ENCODE measurements at places on chromosomes 7 and 10.

GRCh38 chr7:148173369-148173768 is 417.2 kb upstream of the C7orf33 start:
- no peak for DNase-seq

DNA sequence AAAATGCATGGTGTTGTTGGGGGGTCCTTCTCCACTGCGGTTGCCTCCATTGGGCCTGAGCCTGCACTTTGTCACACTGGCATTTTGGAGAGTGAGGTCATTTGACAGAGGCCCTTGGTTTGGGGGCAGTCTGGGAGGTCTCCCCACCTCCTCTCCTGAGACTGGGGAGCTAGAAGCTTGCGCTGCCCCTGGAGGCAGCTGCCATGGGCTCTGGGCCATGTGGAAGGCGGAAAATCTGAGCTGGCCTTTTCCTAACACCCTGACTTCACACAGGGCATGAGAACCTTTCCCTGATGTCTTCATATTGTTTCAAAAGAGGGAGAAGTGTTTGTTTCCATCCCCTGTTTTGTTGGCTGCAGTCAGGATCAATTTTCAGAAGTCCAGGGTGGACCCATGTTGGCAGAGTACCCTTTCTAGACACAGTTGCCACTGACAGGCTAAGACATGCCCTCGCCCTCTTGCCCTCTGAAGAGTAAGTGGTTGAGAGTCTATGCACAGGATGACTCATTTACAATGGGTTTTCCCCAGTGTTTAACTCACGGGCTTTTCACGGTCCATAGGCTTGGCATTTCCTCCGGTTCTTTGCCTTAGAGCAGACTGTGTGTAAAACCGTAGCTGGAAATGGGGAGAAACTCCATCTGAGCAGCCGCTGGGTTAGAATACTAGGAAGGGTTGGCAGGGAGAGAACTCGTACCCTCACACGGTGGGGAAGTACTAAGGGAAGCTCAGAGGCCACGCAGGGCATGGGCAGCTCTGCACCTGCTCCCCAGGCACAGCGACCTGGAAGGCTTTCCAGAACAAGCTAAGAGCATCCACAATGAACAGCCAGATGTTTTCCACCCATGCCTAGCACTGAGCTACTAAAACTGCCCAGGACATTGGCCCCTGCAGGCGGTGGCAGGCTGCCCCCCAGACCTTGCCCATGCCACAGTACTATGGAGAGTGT is 655.0 kb downstream of the SDK1 start:
- DNase-seq: no peak

GRCh38 chr10:78566284-78567111 is 502.3 kb upstream of the ZMIZ1 start:
- DNase-seq: no peak

DNA sequence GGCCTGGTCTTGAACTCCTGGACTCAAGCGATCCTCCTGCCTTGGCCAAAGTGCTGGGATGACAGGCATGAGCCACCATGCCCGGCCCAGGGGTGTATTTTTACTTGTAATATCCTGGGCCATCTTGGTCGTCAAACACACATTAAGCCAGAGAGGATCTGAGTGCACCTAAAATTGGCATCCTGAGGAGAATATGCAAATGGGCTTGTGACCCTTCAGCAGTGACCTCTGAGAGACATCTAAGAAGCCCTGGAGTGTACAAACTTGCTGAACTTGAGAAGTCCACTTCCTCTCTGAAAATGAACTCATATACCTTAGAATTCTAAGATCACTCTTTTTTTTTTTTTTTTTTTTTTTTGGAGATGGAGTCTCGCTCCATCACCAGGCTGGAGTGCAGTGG is 372.0 kb upstream of the C7orf33 start:
- no peak for DNase-seq

GRCh38 chr10:52266858-52267257 is 47.2 kb upstream of the DKK1 start:
- DNase-seq: no peak

GRCh38 chr10:944034-944831 is 12.7 kb upstream of the LARP4B start:
- DNase-seq: no peak

GRCh38 chr10:617471-617870 is 72.0 kb downstream of the DIP2C start:
- DNase-seq: no peak

- DNase-seq: no peak
Observed at GRCh38 chr10:2137549-2138174, 400.3 kb upstream of the ADARB2 start.

DNA sequence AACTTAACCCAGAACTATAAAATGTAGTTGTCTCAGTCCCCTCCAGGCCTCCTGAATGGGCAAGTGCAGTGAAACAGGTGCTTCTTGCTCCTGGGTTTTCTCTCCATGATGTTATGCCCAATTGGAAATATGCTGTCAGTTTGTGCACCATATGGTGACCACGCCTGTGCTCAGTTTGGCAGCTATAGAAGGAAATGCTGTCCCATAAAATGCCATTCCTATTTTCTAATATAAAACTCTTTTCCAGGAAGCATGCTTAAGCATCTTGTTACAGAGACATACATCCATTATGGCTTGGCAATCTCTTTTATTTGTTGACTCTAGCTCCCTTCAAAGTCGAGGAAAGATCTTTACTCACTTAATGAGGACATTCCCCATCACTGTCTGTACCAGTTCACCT is 45.2 kb downstream of the FGFBP3 start:
- no peak for DNase-seq

GRCh38 chr10:132497063-132497680 is 40.4 kb upstream of the INPP5A start:
- no peak for DNase-seq

DNA sequence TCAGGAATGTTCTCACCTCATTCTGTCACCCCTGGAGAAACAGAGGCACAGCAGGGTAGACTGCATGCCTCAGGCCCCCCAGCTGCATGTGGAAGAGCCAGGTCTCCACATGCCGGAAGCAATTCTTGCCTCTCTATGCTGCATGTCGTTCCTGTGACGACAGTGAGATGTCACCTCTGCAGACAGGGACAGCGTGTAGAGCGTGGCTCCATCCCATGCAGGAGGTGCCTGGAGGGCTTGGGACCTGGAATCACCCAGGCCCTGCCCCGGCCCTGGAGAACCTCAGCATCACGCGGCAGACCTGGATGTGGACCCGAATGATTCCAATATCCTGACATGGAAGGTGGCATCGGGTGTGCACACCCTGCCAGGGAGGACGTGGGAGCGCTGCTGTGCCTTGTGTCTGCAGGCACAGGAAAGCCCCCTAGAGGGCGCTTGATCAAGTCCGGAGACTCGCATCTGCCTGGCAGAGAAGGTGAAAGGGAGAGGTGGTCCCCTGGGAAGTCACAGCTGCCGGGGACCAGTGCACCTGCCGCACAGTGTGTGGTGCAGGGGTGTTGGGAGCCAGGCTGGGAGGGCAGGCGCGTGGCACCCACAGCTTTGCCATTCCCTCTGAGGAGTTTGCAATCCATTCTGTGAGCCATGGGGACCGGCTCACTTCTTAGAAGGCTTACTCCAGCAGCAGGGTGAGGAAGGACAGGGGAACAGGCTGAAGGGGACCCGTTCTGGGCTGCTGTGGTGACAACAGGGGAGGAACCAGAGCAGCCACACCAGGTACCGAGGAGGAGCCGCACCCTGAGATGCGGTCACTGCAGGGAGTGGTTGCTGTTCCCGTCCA is 45.3 kb upstream of the EN2 start:
- DNase-seq: no peak

GRCh38 chr10:21173802-21174714 is 276.9 kb upstream of the NEBL start:
- no peak for DNase-seq

DNA sequence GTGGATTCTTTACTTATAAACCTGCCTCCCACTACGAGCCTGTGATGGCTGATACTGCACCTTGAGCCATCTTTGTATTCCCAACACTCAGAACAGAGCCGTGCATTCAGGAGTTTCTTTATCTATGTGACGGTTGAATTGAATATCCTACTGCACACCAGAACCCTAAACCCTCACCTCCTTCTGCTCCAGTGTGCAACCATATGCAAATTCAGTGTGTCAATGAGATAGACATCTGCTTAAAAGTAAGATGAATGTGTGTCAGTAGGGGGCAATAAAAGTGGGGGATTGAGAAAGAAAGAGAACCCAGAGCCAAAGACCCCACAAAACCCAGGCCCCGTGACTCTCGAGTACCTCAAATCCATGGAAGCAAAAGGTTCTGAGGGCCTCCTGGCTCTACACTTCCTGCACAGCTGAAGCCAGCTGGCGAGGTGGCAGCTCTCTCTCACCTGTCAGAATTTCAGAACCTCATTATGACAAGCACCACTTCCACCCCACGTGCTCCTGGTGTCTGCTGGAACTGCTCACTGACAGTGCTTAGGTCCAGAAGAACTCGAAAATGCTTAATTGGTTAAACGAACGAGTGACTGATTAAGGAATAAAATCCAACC is 143.3 kb upstream of the GPR26 start:
- DNase-seq: no peak

Measured in activated T-helper 1 cell treated with anti-CD3 and anti-CD28 coated beads, Interleukin-2, amount 50 U/mL, for 16 hours (primary cell).